ENCODE measurements at places on chromosomes 11 and 22. TPM values are rescaled to one million over a fixed set of nuclear protein-coding genes. Genes with fewer than 3 reads are reported as not detected.

FGF19 gene
- not detected for polyA plus RNA-seq

- H3K27ac ChIP-seq: no peak overlapping the region
- DNase-seq: no peak
- no peaks in the 10 kb centered on the region for H3K4me1 ChIP-seq
- H3K4me3 ChIP-seq: no peak overlapping the region
- H3K27me3 ChIP-seq: no peaks in the 10 kb centered on the region
These were observed 121.8 kb downstream of the INSC start for GRCh38 chr11:15236559-15236958.

GRCh38 chr11:113392236-113392921, 4.8 kb downstream of the ANKK1 start:
- no peaks in the 10 kb centered on the region for H3K4me1 ChIP-seq
- no peaks in the 10 kb centered on the region for H3K36me3 ChIP-seq
- peaks cover 29% of the 10 kb centered on the region for H3K27me3 ChIP-seq

OR52B4 gene
- polyA plus RNA-seq: not detected

LRP5 gene
- polyA plus RNA-seq: 15.0 TPM

WBP2NL gene
- polyA plus RNA-seq: not detected

NLRP14 gene
- not detected for polyA plus RNA-seq

DNA sequence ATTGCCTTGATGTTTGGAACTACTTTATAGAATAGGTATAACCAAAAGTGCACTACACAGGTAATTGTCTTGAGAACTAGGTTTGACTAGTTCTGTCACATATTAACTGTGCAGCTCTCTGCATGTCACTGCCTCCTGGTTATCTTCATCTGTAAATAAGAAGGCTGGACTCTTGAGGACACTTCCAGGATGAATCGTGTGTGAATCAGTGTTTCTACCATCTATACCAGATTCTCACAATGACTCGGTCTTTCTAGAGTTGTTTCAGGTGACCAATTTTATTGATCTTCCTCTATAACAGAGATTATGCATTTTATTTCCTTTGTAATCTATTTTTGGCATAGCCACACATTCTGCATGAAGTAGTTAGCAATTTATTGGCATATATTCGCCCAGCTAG, 1181.0 kb upstream of the TENM4 start:
- H3K27ac ChIP-seq: no peak overlapping the region
- no peak for DNase-seq
- H3K27me3 ChIP-seq: no peaks in the 10 kb centered on the region
- H3K4me3 ChIP-seq: no peak overlapping the region

DNA sequence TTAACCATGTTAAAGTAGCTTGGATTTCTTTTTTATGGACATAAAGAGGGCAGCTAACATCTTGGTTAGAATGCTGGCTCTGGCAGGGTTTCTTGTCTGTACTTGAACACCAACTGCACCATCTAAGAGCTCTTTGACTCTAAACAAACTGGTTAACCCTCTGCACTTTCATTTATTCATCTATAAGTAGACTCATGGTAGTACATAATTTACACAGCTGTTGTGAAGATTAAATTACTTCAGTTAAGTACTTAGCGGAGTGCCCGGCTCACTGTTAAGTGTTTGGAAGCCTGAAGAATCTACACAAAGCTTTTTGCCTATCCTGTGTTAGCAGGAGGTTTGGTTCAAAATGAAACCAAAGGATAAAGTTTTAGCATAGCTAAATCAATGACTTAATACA, 846.2 kb upstream of the API5 start:
- no peak overlapping the region for H3K4me3 ChIP-seq
- no peaks in the 10 kb centered on the region for H3K27me3 ChIP-seq
- no peaks in the 10 kb centered on the region for H3K4me1 ChIP-seq
- no peaks in the 10 kb centered on the region for H3K36me3 ChIP-seq
- DNase-seq: no peak
- no peak overlapping the region for H3K27ac ChIP-seq

- DNase-seq: peak; percentile 88
- H3K27me3 ChIP-seq: no peaks in the 10 kb centered on the region
- H3K4me3 ChIP-seq: no peak overlapping the region
- H3K4me1 ChIP-seq: peaks cover 7% of the 10 kb centered on the region
- peaks cover 21% of the 10 kb centered on the region for H3K36me3 ChIP-seq
- H3K27ac ChIP-seq: no peak overlapping the region
These were observed 31.3 kb upstream of the CTTN start for GRCh38 chr11:70367071-70367470.

POU2AF1 gene
- polyA plus RNA-seq: not detected

AGBL2 gene
- polyA plus RNA-seq: 1.5 TPM

DNA sequence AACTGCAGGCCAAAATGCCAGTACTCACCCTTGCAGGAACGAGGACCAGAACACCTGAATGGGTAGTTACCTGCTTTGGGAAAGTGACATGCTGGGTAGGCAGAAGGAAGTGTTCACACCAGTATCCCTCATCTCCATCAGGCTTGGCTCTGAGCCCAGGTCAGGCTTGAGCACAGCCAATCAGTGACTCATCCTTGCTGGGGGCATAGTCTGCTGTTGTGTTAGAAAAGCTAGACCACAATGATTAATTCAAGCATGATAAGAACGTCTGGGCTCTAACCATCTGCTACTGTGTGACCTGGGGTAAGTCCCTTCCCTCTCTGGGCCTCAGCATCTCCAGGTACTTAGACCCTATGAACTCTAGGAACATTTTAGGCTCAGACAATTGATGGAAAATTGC, 450.4 kb downstream of the MIAT start:
- H3K4me1 ChIP-seq: peaks cover 13% of the 10 kb centered on the region
- DNase-seq: peak; percentile 94
- no peak overlapping the region for H3K4me3 ChIP-seq

GRCh38 chr11:130513132-130513531, 64.7 kb downstream of the ADAMTS15 start:
- H3K4me3 ChIP-seq: no peak overlapping the region
- no peak for DNase-seq
- no peaks in the 10 kb centered on the region for H3K27me3 ChIP-seq
- H3K36me3 ChIP-seq: no peaks in the 10 kb centered on the region
- H3K27ac ChIP-seq: no peak overlapping the region

DNA sequence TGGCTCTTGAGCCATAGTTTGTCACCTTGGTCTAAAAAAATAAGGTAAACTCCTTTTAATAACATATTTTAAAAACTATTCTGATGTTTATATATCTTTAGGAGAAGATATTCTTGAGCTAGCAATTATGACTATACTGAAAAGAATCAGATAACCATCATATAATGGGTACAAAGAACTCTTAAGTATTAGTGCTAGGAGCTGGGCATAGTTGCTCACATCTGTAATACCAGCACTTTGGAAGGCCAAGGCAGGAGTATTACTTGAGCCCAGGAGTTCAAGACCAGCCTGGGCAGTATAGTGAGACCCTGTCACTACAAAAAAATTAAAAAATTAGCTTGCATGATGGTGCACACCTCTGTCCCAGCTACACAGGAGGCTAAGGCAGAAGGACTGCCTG, 54.0 kb upstream of the B3GNT6 start:
- no peak for DNase-seq
- H3K36me3 ChIP-seq: no peaks in the 10 kb centered on the region
- H3K27ac ChIP-seq: no peak overlapping the region
- H3K4me1 ChIP-seq: no peaks in the 10 kb centered on the region
- no peak overlapping the region for H3K4me3 ChIP-seq
- H3K27me3 ChIP-seq: no peaks in the 10 kb centered on the region

- H3K27ac ChIP-seq: no peak overlapping the region
- no peaks in the 10 kb centered on the region for H3K27me3 ChIP-seq
- DNase-seq: no peak
- no peaks in the 10 kb centered on the region for H3K4me1 ChIP-seq
These were observed 360.0 kb downstream of the OPCML start for GRCh38 chr11:133172349-133172748.

DNA sequence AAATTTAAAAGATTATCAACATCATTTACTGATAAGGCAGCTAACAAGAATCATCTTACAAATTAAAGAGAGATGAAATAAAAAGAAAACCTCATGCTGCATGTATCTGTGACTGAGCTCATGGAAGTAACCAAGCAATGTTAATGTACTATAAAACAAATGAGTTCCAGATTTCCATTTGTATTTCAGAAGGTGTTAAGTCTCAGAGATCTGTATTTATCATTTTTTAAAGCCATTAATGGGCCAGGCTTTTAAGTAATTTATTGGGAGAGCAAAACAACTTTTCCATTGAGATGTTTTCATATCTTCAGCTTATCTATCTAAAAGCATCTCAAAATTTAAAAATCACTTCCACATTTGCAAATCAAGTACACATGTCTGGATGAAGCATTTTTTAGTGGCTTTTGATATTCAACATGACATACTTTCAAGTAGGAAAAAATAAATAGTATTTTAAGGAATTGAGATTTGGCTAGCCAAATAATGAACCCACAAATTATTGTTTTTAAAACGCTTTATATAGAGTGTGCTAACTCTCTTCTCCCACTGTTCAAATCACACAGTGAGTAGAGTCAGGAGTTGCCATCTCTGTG, 17.9 kb upstream of the BBOX1 start:
- no peak for DNase-seq
- no peak overlapping the region for H3K4me3 ChIP-seq
- H3K27ac ChIP-seq: no peak overlapping the region
- no peaks in the 10 kb centered on the region for H3K36me3 ChIP-seq

- H3K4me3 ChIP-seq: no peak overlapping the region
- H3K36me3 ChIP-seq: no peaks in the 10 kb centered on the region
- H3K27me3 ChIP-seq: peaks cover 2% of the 10 kb centered on the region
- no peak for DNase-seq
- H3K27ac ChIP-seq: no peak overlapping the region
- peaks cover 2% of the 10 kb centered on the region for H3K4me1 ChIP-seq
These were observed 308.4 kb upstream of the SORL1-AS1 start for GRCh38 chr11:121761186-121761585.

GRCh38 chr11:121634889-121635288, 182.1 kb upstream of the SORL1-AS1 start:
- H3K4me3 ChIP-seq: no peak overlapping the region
- peaks cover 22% of the 10 kb centered on the region for H3K4me1 ChIP-seq
- H3K27ac ChIP-seq: peak overlapping the region; percentile 55
- no peaks in the 10 kb centered on the region for H3K27me3 ChIP-seq

GRCh38 chr11:94885133-94885532, 88.2 kb downstream of the CWC15 start:
- H3K27ac ChIP-seq: no peak overlapping the region
- H3K4me1 ChIP-seq: no peaks in the 10 kb centered on the region
- no peak for DNase-seq
- H3K4me3 ChIP-seq: no peak overlapping the region

DNA sequence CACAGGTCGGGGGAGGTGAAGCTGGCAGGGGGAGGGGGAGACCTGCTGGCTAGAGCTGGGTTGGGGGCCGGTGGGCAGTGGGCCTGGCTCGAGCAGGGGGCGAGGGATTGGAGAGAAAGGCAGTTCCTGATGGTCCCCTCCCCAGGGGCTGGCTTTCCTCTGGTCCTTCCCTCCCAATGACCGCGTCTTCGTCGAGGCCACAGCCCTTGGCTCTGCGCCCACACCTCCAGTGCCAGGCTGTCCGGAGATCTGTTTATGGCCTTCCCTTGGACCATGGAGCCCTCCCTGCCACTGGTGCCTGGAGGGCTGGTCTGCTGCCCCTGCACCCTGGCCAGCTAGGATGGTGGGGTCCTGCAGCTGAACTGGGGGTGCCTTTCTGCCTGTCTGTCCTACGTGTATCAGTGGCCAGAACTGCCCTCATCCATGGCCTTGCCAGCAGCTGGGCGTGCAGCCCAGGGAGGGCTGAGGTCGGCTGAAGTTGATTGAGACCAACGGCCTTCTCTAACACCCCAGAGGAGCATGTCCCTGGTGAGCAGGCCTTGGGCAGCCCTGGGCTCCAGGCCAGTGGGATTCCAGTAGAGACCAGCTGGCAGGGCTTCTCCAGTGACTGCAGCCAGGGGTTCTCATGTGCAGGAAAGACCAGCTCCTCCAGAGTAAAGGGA, 12.3 kb downstream of the TANGO2 start:
- H3K36me3 ChIP-seq: peaks cover 25% of the 10 kb centered on the region
- H3K4me3 ChIP-seq: no peak overlapping the region
- H3K4me1 ChIP-seq: peaks cover 3% of the 10 kb centered on the region
- no peak overlapping the region for H3K27ac ChIP-seq

MMP12 gene
- not detected for polyA plus RNA-seq

NCAM1 gene
- polyA plus RNA-seq: 0.09 TPM

- H3K27me3 ChIP-seq: no peaks in the 10 kb centered on the region
- peaks cover 3% of the 10 kb centered on the region for H3K4me1 ChIP-seq
- H3K4me3 ChIP-seq: no peak overlapping the region
- H3K36me3 ChIP-seq: no peaks in the 10 kb centered on the region
These were observed 11.9 kb upstream of the AMPD3 start for GRCh38 chr11:10443152-10443551.

- no peaks in the 10 kb centered on the region for H3K36me3 ChIP-seq
- H3K4me1 ChIP-seq: no peaks in the 10 kb centered on the region
- H3K27me3 ChIP-seq: no peaks in the 10 kb centered on the region
These were observed at the start of gene SMIM45 for GRCh38 chr22:41951898-41952474. Gene SMIM45 (plus strand): TSS chr22:41952150.

DNA sequence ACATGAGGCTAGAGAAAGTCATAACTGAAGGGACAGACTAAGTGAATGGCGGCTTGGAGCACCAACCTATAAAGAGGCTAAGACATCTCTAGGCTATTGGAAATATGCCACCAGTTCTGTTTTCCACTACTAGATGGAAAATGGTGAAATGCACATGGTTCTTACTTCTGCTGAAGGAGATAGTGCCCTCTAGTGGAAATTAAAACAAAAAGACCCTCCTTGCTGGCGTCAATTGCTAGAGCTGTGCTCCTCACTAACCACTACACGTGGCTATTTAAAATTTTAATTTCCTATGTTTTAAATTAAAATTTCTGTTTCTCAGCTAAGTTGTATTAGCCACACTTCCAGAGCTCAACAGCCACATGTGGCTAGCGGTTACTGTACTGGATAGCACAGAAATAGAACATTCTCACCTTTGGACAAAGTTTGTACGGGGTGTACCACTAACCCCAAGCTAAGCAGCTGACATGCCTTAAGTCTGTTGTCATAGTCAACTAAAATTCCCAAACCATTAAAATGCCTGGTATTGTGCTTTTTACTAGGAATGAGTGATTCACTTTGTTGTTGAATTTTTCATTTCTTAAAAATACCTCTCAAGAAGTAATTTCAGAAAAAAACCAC, 34.1 kb upstream of the CALCA start:
- H3K36me3 ChIP-seq: no peaks in the 10 kb centered on the region
- no peak overlapping the region for H3K4me3 ChIP-seq
- H3K27me3 ChIP-seq: no peaks in the 10 kb centered on the region
- H3K4me1 ChIP-seq: no peaks in the 10 kb centered on the region
- peak; percentile 46 for DNase-seq

All from IMR-90 (cell line).